Upper lobe of left lung (tissue), 6 donors: ENCODE measurements at places on chromosomes 1 and 21. TPM values are rescaled to one million over a fixed set of nuclear protein-coding genes. Genes with fewer than 3 reads are reported as not detected.

DNA sequence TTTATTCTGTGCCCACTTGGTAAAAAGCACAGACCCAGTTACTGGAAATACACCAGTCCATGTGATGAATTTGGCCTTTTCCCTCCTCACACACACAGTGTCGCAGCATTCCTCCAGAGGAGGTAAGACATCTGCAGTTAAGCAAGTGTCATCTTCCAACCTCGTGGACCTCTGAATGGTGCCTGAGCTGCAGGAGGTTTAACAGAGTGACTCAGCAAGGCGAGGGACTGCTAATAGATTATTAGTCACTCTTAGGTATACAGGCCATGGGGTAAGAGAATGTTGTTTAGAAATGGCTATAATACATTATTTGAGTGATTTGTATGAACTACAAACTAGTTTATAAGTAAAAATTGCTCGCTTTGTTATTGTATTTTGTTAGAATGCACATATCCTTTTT, 8.6 kb upstream of the LRRC8B start:
- no peak for DNase-seq

DNA sequence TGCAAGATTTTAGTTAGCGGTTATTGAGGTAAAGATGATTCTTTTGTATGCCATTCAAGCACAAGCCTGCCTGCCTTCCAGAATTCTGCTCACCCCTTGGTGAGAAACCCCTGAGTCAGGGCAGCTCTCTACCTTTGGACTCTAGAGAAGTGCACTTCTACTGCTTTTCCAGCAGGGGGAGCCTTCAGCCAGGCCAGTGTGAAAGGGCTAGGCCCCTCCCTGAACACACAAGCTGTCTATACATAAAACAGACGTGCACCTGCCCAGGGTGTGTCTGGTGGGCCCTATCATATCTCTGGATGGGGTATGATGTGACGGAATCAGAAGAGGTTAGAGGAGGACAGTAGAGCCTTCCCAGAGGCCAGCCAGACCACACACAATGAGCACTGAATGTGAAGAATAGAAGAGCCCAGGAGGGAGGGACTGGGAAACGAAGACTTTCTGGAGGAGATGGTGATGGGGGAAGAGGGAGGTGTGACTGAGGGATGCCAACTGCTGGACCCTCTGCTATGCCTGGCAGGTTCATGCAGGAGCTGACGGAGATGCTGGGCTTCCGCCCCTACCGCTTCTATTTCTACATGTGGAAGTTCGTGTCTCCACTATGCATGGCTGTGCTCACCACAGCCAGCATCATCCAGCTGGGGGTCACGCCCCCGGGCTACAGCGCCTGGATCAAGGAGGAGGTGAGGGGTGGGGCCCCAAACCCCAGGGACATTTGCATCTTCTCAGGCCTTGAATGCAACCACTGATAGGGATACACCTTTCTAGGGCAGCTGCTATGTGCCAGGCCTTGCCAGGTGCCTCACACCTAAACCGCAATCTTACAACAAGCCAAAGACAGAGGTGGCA, 13.0 kb upstream of the KCNC4 start:
- no peak for DNase-seq

Gene CRP
- total RNA-seq = 0.84 TPM

DNA sequence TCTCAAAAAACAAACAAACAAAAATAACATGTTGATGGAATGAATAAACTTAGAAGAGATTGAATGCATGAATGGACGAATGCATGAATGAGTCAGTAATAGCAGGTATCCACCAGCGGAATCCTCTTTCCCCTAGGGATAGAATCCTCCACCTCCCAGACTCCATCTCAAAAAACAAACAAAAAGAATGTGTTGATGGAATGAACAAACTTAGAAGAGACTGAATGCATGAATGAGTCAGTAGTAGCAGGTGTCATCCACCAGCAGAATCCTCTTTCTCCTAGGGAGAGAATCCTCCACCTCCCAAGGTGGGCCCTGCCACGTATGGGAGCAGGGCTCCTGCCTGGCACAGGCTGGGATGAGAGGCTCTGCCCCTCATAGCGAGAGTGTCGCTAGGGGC, 26.8 kb upstream of the RNF19B start:
- no peak for DNase-seq

DNA sequence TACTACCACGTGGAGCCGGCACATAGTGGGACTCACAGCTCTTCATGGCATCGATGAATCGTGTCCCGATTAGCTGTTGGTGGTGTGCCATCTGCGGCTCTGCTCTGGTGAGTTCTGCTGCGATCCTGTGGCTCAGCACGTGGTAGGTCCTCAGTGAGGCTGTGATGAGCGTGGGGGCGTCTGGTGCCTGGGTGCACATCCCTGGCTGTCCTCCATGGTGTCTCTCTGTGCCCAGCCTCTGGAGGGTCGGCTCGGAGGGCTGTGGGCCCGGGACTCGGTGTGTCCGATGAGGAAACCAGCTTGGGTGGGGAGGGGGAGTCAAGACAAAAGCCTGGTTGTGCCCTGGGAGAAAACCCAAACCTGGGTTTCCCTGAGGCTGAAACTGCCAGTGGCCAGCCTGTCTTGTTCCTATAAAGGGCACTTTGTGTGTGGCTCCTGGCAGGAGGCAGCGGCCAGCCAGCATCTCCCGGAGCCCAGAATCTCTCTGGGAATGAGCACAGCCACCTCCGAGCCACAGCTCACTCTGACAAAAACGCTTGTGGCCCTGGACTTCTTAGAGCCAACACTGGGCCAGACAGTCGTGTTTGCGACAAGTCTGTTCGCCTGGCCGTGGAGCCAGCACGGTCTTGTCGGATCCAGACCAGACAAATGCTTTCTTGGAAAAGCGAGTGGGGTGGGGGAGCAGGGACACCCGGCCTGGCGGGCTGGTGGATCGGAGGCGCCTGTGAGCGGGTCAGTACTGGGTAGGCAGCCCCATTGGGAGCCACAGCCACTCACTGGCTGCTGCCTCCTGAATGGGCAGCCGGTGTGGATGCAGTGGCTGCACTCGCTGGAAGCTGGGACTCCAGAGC, 31.8 kb downstream of the SPSB1 start:
- no peak for DNase-seq

DNA sequence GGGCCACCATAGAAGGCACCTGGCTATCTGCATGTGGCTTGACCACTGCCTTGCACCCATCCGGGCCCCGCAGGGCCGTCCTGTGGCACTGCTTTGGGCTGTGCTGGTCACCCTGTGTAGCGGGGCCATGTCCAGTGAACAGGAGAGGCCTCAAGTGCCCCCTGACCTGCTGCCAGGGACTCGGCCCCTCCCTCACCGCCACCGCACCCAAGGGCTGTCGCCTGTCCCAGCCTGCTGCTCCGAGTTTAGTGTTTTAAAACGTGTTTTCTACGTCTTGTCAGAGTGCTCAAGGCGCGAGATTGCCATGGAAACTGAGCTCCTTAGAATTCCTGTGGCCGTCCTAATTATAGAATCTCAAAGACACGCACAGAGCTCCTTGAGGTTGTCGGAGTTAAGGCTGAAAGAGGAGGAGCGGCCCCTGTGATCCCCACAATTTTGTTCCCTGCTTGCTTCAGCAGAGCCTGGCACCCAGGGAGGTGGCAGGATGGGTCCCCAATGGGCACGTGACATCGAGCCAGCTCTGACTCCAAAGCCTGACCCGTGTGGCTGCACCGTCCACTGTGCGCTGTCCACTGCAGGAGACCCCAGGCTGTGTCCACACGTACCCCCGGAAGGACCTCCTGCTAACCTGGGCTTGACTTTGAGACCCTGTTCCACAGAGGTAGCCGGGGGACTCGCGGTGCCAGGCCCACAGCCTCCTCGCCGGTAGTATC, 66.2 kb downstream of the FAAP20 start:
- DNase-seq = peak; percentile 91

GRCh38 chr21:45894450-45894825, 87.1 kb upstream of the COL6A1 start:
- no peak for DNase-seq

Gene HAO2
- total RNA-seq = not detected

Gene LCE1A
- not detected for total RNA-seq

Gene SDE2
- total RNA-seq = 19.7 TPM

Gene RGSL1
- not detected for total RNA-seq

DNA sequence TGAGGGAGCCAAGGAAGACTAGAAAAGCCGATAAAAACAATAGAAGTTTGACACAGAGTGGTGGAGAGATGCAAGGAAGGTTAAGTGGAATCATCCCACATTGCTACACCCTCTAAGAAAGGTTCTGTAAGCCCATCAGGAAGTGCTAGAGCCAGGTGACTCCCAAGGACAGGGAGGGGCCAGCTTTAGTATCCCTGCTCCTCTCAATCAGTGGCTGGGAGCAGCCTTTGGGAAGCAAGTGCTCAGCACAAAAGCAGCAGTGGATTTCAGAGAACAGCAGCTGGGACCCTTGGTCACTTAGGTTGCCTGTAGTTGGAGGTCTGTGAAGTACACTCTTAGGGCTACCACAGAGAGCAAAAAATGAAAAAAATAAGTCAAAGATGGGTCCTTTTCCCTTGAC, 42.5 kb downstream of the NME7 start:
- no peak for DNase-seq

Gene FLG
- not detected for total RNA-seq

DNA sequence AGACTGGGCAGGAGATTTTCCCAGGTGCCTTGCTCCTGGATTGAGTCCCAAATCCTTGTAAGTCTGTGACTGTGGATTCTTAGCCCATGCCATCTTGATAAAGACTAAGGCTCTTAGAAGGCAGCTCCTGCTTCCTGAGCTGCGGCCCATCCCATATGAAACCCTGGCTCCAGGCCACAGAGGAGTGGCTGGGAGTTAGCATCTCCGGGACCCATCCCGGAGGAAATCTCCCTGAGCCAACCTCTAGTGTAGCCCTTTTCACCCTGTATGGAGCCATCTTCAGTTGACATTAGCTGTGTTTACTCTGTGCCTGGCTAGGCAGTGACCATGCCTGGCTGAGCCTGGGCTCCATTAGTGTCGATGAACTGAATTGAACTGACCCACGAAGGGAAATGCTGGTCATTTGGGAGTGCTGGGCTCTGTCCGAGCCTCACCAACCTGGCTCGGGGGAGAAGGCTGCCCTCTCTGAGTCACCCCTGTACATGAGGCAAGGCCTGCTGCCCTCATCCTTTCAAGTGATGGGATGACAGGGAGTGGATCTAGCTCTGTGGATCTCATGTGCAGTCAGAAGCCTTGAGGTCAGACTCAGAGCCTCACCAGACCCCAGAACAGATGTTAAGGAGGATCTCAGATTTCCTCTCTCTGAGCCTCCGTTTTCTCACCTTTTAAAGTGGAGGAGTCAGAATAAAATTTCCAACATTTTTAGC, 37.5 kb downstream of the LGR6 start:
- no peak for DNase-seq

GRCh38 chr1:156102633-156103511, 11.6 kb upstream of the LMNA start:
- no peak for DNase-seq

- no peak for DNase-seq
These were observed 48.6 kb upstream of the EPS15 start for GRCh38 chr1:51567653-51568052.

Gene KRTAP12-2
- not detected for total RNA-seq

- no peak for DNase-seq
These were observed 15.4 kb downstream of the TTC39A start for GRCh38 chr1:51314974-51315373.

DNA sequence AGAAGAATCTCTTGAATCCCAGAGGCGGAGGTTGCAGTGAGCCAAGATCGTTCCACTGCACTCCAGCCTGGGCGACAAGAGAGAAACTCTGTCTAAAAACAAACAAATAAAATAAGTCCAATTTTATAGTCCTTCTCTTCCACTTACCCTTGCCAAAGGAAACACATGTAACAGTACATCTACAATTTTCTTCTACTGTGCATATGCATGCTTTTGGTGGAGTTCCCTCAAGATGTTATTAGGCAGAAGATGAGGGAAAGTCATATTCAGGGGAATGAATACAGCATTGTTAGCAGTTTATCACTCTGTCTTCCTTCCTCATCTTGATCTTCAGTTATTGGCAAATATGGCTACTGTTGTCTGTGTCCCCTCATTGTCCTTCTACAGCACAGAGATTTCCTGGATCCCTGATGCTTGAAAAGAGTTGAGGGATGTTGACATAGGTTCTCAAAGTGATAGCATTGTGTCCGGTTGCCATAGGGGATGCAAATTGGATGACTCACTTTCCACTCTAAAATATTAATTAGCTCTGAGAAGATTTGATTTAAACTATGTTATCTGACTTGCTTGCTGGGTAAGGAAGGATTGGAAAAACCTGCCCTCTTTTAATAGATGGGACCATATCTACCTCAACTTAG, 1173.6 kb downstream of the KCNT2 start:
- no peak for DNase-seq

DNA sequence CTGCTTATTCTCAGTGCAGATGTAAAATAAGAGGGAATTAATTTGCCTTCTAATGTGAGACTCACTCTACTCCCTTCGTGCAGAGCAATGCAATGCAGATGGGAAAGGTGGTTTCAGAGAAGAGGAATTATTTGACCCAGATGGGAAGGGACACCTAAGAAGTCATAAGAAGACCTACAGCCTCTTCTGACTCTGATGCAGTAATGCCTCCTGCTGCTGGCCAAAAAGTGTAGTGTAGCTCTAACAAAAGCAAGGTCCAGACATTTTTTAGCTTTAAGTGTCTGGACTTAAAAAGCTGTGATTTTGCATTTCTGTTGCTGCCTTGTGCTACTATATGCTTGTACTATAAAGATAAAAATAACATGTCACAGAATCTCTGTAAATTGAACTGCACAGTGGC, 501.4 kb downstream of the TTLL7 start:
- no peak for DNase-seq

DNA sequence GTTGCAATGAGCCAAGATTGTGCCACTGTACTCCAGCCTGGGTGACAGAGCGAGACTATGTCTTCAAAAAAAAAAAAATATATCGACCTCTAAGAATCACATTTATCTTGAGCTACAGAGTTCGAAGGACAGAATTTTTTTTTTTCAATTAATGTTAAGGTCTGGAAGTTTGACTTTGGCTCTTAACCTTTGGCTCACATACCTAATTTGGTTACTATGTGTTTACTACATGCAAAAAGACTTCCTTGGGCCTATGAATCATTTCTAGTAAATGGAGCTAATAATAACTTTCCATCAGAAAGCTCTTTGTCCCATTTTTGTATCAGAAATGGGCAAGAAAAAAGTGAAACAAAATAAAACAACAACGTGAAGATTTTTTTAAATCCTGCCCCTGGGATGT, 351.2 kb downstream of the SMYD3 start:
- no peak for DNase-seq

Gene SLAMF8
- total RNA-seq = 50.3 TPM

Gene PEF1
- 74.1 TPM for total RNA-seq

DNA sequence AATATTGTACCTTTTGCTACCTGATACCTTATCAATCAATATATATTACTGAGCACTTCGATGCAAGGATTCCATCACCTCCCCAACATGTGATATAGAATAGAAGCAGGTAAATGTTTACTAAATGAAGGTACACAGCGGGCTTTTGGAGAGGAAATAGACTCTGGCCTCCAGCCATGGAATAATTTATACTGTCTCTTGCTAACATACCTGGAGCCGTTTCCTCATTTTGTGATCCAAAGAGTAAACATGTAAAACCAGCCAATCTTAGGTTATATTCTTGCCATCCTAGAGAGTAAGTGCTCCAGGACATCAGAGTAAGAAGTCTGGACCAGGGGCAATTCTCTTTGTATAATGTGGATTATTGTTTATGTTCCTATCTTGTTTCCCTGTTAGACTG, 39.4 kb downstream of the NDUFS5 start:
- DNase-seq = no peak

GRCh38 chr1:26388791-26389445, 16.4 kb upstream of the ZNF683 start:
- DNase-seq = no peak
